ENCODE measurements at places on chromosomes 12 and 14.

DNA sequence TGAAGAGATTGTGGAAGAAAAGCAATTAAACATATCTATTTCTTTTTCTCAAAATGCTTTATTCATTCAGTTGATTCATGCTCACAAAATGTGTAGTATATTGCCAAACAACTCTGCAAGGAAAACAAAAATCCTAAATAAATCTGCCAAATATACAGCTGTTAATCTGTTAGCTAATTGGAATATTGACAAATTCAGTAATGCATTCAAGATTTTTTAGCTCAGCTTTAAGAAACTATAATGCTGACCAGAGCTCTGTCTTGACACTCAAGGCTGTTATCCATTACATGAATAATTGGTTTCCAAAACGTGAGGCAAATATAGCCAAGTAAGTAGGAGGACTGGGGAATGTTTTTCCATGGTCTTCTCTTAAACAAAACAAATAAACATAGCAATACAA lies 146.8 kb downstream of the TMTC2 start:
- no peak for DNase-seq

DNA sequence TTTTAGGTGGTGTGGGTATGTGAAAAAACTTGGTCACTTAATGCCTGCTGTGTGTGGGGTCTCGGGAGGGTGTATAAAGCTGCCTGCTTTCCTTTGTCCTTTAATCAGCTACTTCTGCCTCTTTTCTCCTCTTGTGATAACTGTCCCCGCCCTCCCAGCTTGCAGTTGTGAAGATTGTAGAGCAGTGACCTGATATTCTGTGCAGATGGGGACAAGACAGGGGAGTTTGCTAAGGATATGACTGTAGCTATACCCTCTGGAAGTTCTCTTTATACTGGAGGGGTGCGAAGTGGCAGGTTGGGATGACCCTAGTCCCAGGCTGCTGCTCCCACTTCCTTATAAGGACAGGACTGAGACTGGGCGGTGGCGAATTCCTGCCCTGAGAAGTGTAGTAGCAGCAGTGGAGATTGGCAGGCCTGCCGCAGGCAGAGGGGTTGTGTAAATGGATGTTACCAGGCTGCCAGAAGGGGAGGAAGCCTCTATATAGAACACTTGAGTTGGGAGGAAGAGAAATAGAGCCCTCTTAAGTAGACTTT lies 835 bp downstream of the MYL6 start:
- peak; percentile 6 for DNase-seq

GRCh38 chr12:81564237-81564636 lies 194.9 kb downstream of the PPFIA2 start:
- no peak for DNase-seq

- no peak for DNase-seq
These were observed 47.9 kb downstream of the SYNE3 start for GRCh38 chr14:95468448-95469133.

DNA sequence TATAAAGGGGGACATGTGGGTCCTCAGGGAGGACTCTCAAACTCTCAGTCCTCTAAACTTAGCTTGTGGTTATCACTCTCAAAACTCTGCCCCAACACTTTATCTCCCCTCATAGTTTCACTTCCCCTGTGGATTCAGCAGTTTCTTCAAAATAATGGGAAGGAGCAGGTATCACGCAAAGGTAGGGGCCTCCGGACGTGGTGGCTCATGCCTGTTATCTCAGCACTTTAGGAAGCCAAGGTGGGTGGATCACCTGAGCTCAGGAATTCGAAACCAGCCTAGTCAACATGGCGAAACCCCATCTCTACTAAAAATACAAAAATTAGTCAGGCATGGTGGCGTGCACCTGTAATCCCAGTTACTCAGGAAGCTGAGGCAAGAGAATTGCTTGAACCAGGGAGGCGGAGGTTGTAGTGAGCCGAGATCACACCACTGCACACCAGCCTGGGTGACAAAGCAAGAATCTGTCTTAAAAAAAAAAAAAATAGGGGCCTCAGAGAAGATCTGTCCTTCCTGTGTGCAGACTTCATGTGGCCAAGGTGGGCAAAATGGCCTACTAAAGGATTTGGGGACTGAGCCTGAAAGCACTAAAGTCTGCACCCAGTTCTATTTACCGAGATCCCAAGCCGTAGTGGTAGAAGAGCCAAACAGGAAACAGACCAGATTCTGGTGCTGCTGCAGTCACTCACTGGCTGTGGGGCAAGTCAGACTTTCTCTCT lies 6.4 kb downstream of the ITGB7 start:
- DNase-seq: no peak

DNA sequence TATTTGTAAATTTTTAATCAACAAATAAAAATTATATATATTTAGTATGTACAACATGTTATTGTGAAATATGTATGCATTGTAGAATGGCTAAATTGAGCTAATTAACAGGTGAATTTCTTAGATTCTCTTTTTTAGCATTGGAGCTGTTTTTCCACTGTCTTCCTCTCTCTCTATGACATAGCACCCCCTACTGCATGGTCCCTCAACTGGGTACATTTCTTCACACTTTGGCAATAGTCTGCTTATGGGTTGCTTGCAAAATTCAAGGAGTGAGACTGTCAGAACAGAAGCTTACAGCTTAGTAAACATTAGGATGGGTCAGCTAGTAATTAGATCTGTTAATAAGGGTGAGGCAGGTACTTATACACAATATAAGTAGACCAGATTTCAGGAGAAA lies 658.5 kb upstream of the MGAT4C start:
- no peak for DNase-seq
